ENCODE measurements at places on chromosomes 16 and 17. TPM values are rescaled to one million over a fixed set of nuclear protein-coding genes. Genes with fewer than 3 reads are reported as not detected.

DNA sequence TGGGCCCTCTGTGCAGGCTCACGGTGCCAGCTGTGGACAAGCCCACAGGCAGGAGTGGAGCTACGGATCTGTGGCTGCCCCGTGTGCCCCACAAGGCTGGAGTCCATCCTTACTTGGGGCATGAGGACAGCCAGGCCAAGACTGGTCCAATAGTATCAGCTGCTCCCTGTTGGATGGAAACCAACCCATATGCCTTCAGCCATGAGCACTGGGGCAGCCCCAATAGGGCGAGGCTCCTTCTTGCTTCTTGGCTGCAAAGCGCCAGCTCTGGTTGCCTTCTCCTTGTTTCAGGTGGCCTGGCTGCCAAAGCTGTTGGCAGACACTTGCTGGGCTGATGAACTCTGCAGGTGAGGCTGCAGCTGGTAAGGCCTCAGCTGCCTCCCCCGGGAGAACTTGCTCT is 188.0 kb downstream of the ENGASE start:
- no peak for DNase-seq

- DNase-seq: no peak
These were observed 6.3 kb downstream of the CNTD1 start for GRCh38 chr17:42804918-42805367.

- no peak for DNase-seq
These were observed 38.0 kb upstream of the DHX40 start for GRCh38 chr17:59527325-59527917.

DNA sequence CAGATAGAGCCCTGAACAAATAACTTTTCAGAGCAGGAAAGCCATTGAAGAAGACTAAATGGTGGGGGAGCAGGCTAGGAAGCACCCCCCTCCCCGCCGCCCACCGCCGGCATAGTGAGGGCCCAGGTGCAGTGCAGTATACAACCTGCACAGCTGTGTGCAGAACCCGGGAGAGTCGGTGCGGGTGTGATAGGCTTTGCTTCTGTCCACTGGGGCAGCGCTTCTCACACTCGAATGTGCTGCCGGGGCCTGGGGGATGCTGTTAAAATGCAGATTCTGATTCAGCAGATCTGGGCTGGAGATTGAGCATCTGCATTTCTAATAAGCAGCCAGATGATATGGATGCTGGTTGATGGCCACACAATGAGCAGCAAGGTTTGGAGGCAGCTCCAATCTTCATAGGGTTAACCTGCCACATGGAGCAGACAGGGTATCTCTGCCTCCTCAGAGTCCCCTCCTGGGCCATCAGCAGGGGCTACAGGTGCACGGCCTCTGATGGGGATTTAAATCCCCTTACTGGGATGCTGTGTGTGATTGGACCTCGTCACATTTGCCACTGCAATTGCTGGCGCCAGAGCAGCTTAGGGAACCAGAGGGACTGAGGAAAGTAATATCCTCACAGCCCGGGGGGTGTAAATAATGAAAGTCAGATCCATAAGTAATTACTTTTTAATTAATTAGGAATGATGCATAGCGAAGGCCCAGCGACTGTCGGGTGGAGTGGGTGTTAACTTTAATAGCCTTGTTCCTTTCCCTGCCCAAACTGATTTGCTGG is 172.0 kb upstream of the RPL38 start:
- no peak for DNase-seq

DNA sequence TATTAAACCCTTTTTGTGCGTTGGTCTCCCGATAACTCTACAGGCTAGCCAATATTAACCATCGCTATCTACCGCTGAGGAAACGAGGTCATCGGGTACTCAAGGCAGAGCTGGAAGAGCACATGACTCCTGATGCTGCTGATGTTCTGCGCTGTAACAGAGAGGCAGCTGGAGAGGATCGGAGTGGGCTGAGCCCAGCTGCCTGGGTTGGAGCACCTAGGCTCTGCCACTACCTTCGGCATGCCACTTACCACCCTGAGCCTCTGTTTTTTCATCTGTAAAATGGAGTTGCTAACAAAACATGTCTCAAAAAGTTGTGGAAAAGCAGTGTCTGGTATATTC is 432 bp upstream of the SLC46A1 start:
- DNase-seq: no peak

GRCh38 chr16:86405319-86405718 is 105.0 kb upstream of the FOXF1 start:
- DNase-seq: no peak

GRCh38 chr17:48247603-48248002 is 140.0 kb downstream of the SNX11 start:
- DNase-seq: no peak

- DNase-seq: no peak
These were observed 2.9 kb upstream of the SRCIN1 start for GRCh38 chr17:38608648-38609047.

- no peak for DNase-seq
These were observed 64.6 kb upstream of the CLEC18B start for GRCh38 chr16:74485916-74486315.

GRCh38 chr16:1003391-1004347 is 22.1 kb downstream of the SOX8 start:
- peak; percentile 65 for DNase-seq

GRCh38 chr16:354291-354881 is 1.9 kb upstream of the AXIN1 start:
- DNase-seq: no peak

DNA sequence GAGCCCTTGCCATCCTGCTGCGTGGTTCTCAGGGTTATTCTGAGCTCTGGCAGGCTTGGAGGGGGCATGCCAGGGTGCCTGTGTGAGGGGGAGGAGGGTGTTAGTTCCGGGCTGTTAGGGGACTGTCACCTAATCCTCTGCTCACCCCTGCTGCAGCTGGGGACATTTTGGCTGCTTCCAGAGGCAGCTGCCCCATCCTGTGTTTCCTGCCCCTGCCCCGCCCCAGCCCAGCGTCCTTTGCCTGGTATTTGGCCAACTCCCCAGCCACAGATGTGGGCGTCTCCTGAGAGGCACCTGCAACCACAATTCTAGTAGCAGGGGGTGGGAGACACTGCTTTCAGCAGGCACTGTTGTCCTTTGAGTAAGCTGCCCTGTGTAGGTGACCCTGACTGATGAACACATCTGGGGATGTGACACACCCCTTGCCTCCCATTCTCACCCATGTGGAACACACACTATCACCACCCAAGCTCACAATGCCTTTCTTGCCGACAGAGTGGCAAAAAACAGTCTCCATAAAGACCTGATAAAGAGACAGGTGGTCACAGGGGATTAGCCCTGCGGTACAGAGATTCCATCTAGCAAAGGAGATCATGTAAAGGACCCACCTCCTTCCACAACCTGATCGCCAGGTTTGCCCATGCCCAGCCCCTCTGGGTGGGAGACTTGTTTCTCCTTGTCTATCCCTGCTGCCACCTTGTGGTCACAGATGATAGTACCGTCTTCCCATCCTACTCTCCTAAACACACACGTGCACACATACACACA is at the start of gene CHRNE:
Gene CHRNE (minus strand): TSS at position 48 of the 768 bp plus-strand sequence. CDS start 35 bp downstream, at position 13.
- DNase-seq: peak; percentile 75

- no peak for DNase-seq
These were observed 148.4 kb downstream of the PRKCA start for GRCh38 chr17:66450852-66451158.

DNA sequence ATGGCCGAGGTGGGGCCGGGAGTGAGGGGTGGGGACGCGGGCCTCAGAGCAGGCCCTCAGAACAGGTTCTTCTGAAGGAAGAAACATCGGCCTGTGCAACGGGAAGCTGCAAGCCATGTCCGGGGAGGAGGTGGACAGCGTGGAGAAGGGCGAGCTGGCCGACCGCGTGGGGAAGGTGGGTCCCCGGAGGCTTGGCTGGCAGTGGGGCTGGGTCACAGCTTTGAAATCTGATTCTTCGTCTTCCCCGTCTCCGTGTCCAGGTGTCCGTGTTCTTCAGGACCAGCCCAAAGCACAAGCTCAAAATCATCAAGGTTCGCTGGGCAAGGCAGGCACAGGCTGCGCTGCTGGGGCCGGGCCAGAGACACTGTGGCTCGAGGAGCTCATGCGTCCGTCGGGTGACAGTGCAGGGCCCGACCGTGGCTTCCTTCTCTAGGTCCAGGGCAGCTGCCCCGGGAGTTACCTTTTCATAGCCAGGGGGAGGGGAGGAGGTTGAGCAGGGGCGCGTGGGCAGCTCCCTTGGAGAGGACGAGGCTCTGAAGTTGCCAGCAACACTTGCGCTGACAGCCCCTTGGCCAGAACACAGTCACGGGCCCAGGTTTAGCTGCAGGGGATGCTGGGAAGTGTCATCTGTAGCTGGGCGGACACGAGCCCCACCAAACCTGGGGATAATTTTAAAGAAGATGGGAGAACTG is 51.3 kb downstream of the MEAK7 start:
- DNase-seq: no peak

DNA sequence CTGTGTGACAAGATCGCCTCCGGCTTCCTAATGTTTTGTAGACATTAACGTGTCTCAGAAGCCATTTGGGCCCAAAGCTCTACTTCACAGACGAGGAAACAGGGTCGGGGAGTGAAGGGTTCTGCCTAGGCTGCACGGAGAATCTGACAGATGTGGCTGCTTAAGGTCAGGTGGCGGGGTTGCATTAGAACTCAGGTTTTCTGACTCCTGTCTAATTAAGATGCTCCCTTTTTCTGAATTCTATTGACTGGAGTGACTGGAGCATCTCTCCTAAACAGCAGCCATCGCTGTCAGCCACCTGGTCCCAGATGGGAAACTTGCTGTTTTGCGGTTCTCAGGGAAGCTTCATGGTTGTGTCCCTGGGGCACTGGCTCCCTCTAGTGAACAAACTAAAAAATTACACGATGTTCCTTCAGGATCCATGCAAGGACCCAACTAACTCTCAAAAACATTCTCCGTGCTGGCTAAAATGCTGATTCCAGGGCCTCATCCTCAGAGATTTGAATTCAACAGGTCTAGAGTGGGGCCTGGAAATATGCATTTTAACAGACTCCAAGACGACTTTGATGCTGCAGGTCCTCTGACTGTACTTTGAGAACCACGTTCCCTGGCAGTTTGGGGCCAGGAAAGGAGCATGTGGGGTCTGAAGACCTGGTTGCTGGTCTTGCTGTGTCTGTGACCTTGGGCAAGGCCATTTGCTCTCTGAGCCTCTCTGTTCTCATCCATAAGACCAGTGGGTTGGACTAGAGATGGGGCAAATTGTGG is 117.4 kb downstream of the IRF8 start:
- no peak for DNase-seq

DNA sequence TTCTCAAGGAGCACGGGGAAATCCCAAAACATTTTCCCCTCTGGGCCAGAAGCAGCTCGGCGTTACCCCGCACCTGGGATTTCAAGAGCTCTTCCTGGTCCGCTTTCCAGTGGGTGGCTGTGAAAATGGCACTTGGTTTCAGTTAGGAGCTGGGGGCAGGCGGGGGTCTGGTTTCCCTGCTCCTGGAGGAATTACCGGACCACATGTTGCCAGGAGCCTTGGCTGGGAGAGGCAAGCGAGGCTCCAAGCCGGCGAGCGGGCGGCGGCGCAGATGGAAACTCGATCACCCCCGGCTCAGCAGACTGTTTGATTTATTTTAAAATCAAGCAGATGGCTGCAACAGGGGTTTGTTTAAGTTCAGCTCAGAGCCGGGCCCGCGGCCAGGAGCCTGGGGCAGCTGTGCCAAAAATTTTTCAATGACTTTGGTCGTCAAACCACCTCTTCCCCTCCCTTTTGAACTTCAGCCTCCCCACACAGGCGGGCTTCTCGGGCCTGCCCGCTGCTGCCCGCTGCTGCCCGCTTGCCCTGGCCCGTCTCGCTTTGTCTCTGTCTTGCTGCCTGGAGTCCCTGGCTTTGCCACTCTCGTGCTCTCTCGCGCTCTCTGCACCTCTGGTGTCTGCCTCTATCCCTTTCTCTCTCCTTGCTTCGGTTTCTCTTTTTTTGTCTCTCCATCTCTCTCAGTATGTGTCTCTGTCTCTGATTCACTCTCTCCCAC is 108.0 kb upstream of the CIBAR2 start:
- DNase-seq: no peak

GRCh38 chr16:2048116-2048543 is 345 bp downstream of the TSC2 start:
- no peak for DNase-seq

- no peak for DNase-seq
These were observed 45.2 kb upstream of the CBFA2T3 start for GRCh38 chr16:89022051-89022836.

GRCh38 chr17:17126131-17127110 is 79.7 kb downstream of the PLD6 start:
- DNase-seq: no peak

DNA sequence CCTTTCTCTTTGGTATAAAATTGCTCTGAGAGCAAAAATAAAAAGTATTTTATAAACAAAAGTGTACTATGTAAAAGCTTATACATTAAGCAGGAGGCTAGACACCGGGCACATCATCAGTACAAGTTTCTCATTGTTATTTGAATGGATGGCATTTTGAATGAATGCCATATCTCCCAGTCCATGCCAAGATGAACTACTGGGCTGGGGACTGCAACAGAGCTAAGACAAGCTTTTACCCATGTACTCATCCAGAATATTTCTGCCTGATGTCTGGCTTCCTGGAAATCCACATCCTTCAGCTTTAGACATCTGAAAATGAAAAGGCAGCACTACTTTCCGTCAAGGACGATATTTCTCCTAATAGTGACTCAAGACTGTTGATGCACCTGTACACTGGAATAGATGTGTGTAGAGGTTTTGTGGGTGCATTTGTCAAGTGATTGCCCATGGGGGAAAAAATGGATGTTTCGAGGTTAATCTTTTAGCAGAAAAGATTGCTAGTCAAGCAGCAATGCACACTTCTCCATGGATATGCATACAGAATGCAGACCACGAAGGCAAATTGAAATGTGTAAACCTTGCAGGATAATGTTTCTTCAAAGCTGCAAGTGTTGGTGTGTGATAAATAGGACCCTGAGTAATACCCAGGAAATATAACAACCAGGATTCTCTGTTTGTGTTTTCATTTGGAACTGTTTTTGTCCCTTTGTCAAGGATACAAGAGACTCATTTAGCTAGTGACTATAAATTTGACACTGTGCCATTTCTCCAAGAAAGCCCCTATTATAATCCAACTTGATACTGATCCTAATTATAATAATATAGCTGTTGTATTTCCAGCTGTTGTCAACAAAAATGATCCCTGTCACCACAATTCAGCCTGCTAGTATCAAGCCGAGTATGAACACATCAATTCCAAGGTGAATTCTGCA is 173.8 kb downstream of the CDH8 start:
- DNase-seq: no peak

Gene KRTAP9-8
- total RNA-seq: not detected

Gene VASN
- total RNA-seq: 0.11 TPM

Gene STAT5A
- 130 TPM for total RNA-seq

Gene CLEC10A
- 1.4 TPM for total RNA-seq

Gene TMEM132E
- 0.42 TPM for total RNA-seq

Gene C17orf50
- total RNA-seq: not detected

Gene C16orf95
- total RNA-seq: 1.6 TPM

Gene CCL7
- total RNA-seq: not detected

Gene TTLL6
- not detected for total RNA-seq
